ENCODE measurements at places on chromosomes 13 and 19. TPM values are rescaled to one million over a fixed set of nuclear protein-coding genes. Genes with fewer than 3 reads are reported as not detected.

- DNase-seq = peak; percentile 94
Observed at GRCh38 chr19:45798995-45799517, 6.4 kb upstream of the DMWD start.

GRCh38 chr13:32446220-32446619 is 18.3 kb upstream of the N4BP2L1 start:
- no peak for DNase-seq

- no peak for DNase-seq
Observed at GRCh38 chr19:36527873-36528193, 238 bp downstream of the ZNF260 start.

- peak; percentile 75 for DNase-seq
Observed at GRCh38 chr13:29589967-29590366, 5.5 kb downstream of the SLC7A1 start.

DNA sequence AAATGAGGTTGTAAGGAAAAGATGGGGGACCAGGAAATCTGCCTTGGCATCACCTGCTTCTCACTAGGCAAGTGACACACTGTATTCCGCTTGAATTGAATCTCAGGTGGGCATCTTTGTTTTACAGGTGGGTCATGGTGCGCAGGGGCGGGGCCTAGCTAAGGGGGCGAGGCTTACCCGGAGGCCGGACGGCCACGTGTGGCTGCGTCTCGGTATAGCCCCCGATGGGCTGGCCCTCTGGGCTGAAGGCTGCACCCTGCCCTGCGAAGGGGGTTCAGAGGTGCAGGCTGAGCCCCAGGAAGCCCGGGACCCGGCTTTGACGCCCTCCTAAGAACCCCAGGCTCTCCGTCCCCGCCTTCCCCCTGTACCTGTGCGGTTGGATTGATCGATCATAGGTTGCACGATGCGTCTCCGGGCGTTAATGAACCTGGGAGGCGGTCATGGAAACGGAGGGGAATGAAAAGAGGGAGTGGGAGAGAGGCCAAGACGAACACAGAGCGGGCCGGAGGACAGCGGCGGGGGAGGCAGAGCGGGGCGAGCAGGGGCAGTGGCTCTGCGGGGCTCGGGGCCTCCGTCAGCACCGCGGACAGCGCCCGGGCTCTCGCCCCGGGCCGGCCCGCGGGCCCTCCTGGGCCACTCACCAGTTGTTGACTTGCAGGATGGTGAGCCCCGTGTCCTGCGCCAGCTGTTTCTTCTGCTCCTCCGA is 12.5 kb downstream of the MEIS3 start:
- peak; percentile 97 for DNase-seq

Gene KLK3
- not detected for total RNA-seq
